Lung microvascular endothelial cell (primary cell): ENCODE measurements at places on chromosomes 4 and X. TPM values are rescaled to one million over a fixed set of nuclear protein-coding genes. Genes with fewer than 3 reads are reported as not detected.
A peak's percentile ranks its signal among the peaks of the same experiment; 100 is the strongest.

DNA sequence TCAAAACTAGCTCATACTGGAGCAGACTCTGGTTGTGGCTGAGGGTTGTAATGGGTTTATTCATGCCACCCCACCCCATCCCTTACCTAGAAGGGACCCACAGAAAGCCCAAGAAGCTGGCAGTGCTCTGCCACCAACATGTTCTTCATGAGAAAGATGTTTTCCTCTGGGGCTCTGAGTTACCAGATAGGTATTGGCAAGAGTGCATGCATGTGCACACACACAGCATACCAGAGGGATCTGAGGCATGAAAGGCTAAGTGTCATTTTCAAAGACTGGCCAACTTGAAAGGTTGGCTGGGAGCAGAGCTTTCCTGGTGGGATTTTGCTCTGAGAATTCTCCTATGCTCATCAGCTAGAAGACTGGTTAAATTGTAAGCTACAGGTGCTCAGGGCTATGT lies 65.2 kb downstream of the PHOX2B start:
- no peak for DNase-seq

DNA sequence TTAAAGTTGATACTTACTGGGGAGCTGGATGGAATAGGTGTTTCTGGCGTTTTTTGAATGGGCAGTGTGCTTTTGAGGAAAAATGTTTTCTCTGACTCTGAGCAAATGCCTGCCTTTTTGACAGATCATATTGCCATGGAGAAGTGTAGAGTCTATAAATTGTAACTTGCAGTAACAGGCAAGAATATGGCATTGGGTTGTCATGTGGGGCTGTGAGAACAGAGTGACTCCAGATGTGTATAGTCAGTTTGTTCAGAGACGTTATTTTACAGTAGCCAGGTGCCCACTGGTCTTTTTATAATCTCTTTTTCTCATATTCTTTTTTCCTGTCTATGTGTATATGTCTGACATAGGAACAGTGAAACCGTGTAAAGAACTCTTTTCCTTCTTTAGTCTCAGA lies 40.8 kb downstream of the RAPGEF2 start:
- no peak for DNase-seq

DNA sequence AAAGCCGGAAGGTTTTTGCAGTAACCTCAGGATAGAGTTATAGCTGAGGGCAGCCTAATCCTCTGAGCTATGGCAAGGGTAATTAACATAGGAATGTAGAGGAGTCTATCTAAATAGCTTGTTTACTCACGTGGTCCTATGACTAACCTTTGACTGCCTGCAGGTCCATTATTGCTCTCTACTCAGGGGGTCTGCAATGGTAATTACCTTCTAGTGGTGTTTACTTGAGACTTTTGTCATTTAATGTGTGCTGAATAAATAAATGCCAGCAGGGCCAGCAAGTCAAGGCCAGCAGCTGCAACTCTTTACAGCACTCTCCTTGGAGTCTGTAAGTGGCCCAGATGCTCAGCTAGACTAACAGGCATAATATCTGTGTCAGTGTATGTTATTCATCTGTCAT lies 212.7 kb upstream of the FMR1 start:
- DNase-seq: no peak

DNA sequence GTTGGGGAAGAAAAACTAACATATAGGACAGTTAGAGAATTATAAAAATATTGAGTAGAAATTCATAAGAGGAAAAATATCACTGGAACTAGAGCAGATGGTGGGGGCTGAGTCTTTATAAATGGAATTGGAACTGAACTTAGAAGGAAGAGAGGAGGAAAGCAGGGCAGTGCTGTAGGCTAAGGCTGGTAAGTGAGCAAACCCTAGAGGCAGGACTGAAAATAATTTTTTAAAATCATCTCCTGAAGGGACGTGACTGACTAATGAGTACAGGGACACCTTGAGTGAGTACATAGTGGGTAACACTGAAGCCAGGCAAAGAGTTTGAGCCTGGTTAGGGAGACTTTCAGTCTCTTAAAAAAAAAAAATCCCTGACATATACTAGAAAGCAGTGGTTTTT lies 63.3 kb downstream of the GALNT7 start:
- DNase-seq: peak; percentile 63

DNA sequence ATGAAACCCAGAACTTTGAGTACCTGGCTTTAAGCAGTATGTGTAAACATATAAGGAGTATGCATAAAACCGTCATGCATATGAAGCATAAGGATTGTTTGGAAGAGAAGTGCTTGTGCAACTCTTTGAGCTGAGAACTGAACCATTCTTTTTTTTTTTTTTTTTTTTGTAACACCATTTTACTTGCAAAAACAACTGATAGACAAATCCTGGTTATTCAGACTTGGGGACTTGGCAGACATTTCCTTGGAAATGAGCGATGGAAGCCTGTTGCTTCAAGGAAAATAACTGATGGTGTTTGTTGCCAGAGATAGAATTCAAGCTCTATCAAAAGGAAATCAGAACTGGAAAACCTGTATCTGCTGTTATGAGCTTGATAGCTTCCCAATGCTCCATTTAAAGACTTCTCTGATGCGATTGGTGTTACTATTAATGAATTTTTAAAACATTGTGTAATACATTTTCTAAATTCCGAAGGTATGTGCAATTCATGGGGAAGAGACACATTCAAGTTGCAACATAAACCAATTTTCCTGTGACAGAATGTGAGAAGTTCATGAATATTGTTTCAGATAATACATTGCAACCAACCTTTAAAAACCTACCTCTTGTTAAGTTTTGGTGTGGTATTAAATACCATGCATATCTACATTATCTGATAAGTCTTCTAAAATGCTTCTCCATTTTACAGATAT lies 47.0 kb upstream of the FAT1 start:
- DNase-seq: no peak

- no peak for DNase-seq
Measured at GRCh38 chr4:7227008-7227407, 34.7 kb downstream of the SORCS2 start.

DNA sequence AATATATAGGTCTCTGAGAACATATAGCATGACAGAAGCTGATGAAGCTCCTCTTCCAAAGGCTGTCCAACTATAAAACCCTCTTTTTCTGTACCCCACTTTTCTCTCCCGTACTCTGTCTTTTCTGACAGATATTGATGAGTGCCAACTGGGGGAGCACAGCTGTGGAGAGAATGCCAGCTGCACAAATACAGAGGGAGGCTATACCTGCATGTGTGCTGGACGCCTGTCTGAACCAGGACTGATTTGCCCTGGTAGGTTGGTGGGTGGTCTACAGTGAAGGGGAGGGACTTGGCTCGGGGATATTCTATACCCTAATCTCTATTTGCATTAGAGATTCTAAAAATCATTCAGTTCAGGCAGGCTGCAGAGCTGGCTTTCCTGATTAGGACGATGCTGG lies 80.4 kb downstream of the EGF start:
- no peak for DNase-seq

DNA sequence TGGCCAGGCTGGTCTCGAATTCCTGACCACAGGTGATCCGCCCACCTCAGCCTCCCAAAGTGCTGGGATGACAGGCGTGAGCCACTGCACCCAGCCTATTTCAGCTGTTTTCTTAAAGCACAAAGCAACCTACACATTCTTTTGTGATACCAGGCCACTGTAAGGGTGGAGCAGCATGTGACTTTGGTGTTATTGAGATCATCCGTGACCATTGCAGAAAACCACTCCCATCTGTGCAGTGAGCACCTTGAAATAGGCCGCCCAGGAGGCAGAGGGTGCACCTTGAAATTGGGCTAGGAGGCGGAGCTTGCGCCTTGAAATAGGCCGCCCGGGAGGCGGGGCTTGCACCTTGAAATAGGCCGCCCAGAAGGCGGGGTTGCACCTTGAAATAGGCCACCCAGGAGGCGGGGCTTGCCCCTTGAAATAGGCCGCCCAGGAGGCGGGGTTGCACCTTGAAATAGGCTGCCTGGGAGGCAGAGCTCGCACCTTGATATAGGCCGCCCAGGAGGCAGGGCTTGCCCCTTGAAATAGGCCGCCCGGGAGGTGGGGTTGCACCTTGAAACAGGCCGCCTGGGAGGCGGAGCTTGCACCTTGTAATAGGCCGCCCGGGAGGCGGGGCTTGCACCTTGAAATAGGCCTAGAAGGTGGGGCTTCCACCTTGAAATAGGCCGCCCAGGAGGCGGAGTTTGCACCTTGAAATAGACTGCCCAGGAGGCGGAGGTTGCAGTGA lies 9.0 kb upstream of the SLC25A6 start:
- no peak for DNase-seq

DNA sequence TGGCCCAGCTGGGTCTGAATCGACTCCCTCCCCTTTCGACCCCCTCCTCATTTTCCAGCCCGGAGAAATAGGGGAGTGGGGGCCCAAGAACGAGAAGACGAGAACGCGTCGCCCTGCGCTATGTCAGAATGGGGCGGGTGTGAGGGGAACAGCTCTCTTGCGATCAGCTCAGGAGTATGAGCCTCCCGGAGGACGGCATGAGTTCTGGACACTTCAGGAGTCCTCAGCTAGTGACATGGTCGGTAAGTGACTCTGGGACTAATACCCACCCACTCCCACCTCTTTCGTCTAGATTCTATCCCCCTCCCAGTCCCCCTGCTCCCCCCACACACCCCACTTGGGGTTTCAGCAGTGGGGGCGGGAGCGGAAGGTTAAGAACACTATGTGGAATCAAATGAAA lies 944 bp downstream of the KLF8 start:
- DNase-seq: peak; percentile 2

- DNase-seq: no peak
Measured at GRCh38 chr4:28093071-28093470, 1232.4 kb downstream of the STIM2 start.

GRCh38 chr4:119517361-119518229 lies 111.0 kb downstream of the PDE5A start:
- DNase-seq: no peak

- no peak for DNase-seq
Measured at GRCh38 chr4:113232194-113232593, 182.7 kb downstream of the ANK2 start.

DNA sequence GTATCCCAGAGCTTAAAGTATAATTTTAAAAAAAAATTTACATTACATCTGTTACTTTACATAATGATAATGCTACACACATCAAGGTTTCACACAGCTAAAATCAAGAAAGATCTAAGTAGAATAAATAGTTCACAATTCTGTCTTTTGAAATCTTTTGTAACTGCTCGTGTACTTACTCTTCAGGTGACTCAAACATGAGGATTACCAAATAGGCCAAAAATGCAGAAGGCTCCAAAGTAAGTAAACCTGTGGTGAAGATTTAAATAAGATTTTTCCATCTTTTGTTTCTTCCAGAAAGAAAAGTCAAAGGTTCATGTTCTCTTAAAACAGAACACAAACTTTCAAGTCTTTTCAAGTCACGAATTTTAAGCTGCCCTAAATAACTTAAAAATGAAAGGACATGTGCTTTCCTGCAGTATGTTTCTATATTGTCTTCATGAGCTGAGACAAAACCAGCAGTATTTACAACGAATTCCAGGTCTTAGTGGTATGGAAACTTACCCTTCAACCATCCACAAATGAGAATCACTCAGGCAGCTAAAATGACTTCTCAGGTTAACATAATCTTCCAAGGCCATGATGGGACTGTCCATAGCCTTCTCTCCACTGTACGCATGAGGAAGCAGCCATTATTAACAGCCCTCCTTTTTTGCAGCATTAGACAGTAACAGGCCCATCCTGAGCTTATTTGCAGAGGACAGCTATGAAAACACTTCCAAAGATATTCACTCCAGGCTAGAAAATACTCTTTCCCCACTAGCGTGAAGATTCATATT lies 172.8 kb upstream of the EDNRA start:
- DNase-seq: no peak

GRCh38 chr4:24472161-24472510 lies 112.2 kb downstream of the DHX15 start:
- DNase-seq: no peak

DNA sequence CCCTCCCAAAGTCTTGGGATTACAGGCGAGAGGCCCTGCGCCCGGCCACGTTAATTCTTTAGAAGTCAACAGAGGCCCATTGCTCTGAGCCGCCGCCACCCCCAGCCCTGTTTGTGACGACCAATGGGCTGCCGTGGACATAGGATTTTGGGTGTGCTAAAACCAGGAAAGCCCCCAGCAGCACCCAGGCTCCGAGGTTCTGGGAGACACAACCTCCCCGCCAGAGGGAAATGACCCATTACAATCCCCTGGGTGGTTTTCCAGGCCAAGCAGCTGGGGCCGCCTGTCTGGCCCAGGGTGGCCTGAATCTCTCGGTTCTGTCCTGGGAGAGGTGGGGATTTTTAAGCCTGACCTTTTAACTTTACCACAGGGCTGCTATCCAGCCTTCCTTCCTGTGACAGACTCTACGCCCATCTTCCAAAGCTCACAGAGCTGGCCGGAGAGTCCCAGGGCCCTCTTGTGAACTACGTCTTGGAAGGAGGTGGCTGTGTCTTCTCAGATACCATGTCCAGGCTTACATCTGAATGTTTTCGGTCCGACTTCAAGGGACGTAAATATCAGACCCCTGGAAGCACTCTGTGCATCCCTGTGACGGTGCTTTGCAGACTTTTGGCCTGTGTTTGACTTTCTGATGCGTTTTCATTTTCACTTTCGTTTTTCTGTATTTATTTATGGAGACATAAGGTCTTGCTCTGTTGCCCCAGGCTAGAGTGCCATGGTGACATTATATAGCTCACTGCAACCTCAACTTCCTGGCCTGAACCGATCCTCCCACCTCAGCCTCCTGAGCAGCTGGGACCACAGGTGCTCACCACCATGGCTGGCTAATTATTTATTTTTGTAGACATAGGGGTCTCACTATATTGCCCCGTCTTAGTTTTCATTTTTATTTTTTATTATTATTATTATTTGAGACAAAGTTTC lies 36.0 kb downstream of the P2RY8 start:
- peak; percentile 19 for DNase-seq

DNA sequence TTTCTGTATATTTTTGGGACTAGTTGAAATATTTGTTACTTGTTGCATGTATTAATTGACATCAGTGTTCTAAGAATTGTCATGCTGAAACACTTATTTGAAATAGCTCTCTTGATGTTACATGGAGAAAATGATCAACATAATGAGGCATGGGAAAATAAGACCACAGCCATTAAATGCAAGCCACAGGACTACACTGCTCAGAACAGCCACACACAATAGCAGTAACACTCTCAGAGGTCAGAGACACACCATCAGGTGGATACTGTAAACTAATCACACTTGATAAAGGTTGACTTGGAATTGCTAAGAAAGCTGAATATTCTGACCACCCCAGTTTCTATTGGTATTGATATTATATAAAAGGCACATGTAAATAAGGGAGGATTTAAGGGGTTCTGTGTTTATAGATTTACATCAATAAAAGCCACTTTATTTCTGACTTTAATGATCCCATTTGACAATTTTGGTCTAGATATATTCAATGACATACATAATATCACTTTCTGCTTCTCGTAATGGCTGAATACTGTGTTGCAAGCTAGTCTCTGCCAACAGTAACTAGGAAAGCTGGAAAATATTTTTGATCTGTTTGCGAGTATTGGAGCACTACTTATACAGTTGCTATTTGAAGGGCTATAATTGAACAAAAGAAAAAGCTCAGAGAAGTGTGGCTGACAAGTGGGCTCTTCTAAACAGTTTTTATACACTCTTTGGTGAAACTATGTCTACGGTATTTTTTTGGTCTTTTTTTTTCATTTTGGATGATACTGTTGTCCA lies 876.5 kb upstream of the INTU start:
- DNase-seq: no peak

- no peak for DNase-seq
Measured at GRCh38 chrX:123167621-123168020, 16.5 kb upstream of the GRIA3 start.

The CT83 gene
- total RNA-seq: not detected in 2 replicates

The CT45A10 gene
- not detected in 2 replicates for total RNA-seq

The GLRB gene
- total RNA-seq: 9.6 and 29.4 TPM in 2 replicates

The SMIM14 gene
- 12.6 and 17.7 TPM in 2 replicates for total RNA-seq

The FDCSP gene
- not detected in 2 replicates for total RNA-seq

The AREG gene
- total RNA-seq: under 0.01 and 0.22 TPM in 2 replicates

The C4orf36 gene
- not detected in 2 replicates for total RNA-seq

The PAGE5 gene
- not detected in 2 replicates for total RNA-seq

The SLC9B1 gene
- 0.22 and 0.40 TPM in 2 replicates for total RNA-seq
